ENCODE measurements at places on chromosomes 5 and 9. TPM values are rescaled to one million over a fixed set of nuclear protein-coding genes. Genes with fewer than 3 reads are reported as not detected.

Gene ECM2
- 2.2 TPM for total RNA-seq

Gene SLC35A4
- total RNA-seq: 8.5 TPM

Gene PAM
- 121 TPM for total RNA-seq

Gene SUSD3
- 1.3 TPM for total RNA-seq

Gene PCDHB5
- 16.3 TPM for total RNA-seq

Gene ANKRD18A
- 8.1 TPM for total RNA-seq

Gene UBE2QL1
- 52.3 TPM for total RNA-seq

Gene MRPS2
- 16.0 TPM for total RNA-seq

Gene ZNG1C
- 68.9 TPM for total RNA-seq

Gene FBN2
- 8.8 TPM for total RNA-seq

Gene PIP5K1B
- total RNA-seq: 7.8 TPM

Gene GCNT1
- total RNA-seq: 4.7 TPM

All from parietal lobe (tissue), 2 donors.